Breast epithelium (tissue), 4 donors: ENCODE measurements at places on chromosomes 16 and 17. TPM values are rescaled to one million over a fixed set of nuclear protein-coding genes. Genes with fewer than 3 reads are reported as not detected.

Gene TLE7
- total RNA-seq: not detected

DNA sequence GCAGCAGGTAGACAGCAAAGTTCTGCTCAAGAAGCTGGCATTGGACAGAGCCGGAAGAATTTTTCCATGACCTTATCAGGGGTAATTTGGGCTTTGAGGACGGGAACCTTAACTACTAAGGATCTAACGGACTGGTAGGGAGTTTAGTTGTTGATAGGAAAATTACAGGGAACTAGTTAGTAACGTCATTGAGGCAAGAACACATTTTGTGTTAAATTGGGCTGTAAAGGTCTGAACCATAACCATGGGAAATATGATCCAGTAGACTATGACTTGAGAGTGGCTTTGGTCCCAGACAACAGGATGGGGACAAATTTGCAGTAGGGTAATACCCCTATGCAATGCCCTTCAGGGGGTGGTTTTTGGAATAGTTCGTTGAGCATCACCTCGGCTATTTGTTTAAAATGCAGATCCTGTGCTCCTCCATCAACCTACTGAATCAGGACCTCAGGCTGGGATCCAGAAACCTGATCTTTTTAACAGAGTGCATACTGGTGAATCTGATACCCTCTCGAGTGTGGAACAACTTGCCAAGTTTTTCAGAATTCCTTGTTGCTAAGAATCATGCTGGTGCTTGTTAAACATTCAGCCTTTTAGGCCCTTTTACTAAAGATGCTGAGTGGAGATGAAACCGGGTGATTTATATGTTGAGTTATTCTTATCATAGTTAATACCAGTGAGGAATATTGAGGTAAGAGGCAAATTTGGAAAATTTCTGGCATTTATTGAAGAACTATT lies 255.1 kb downstream of the MAP2K6 start:
- no peak overlapping the region for H3K4me3 ChIP-seq
- H3K4me1 ChIP-seq: no peaks in the 10 kb centered on the region
- H3K36me3 ChIP-seq: no peaks in the 10 kb centered on the region
- no peak for DNase-seq

DNA sequence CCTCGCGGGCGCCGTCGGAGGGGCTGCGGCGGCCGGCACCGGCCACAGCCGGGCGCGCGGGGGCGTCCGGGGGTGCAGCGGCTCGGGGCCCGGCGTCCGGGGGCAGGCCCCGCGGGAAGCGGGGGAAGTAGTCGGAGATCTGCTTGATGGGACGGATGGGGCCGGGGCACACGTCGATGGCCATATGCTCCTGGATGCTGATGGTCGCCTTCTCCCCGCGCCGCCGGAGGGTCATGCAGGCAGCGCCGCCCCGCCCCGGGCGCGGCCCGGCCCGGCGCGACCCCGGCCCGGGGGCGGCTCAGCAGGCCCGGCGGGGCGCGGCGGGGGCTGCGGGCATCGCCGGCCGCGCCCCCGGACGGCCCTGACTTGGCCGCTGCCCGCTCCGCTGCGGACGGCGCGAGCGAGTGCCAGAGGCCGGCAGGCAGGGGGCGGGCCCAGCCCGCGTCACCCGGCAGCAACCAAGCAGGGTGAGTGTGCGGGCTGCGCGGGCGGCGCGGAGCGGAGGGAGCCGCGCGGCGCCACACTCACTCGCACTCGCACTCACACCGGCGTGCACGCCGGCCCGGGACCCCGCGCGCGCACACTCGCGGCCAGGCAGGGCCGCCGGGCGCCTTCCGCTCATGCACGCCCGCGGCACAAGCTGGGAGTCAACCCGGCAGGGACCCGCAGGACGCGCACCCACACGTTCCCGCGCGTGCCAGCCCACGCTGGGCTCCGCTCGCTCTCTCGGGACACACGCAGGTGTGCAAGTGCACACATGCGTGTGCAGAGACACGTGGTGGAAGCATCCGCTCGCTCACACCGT lies at the start of gene DOC2B:
TSS of gene DOC2B (minus strand) at position 406 of the 805 bp plus-strand sequence. CDS start at position 235, 171 bp downstream.
- peak within 1 kb of the TSS; percentile 29 for H3K27ac ChIP-seq
- no peak for DNase-seq
- H3K4me1 ChIP-seq: no peaks in the 10 kb centered on the region
- no peaks in the 10 kb centered on the region for H3K36me3 ChIP-seq

GRCh38 chr16:47377154-47377553 lies 83.7 kb downstream of the ITFG1 start:
- no peak for DNase-seq
- H3K27ac ChIP-seq: no peak overlapping the region
- H3K4me3 ChIP-seq: no peak overlapping the region
- no peaks in the 10 kb centered on the region for H3K36me3 ChIP-seq
- H3K4me1 ChIP-seq: no peaks in the 10 kb centered on the region
- no peaks in the 10 kb centered on the region for H3K27me3 ChIP-seq

DNA sequence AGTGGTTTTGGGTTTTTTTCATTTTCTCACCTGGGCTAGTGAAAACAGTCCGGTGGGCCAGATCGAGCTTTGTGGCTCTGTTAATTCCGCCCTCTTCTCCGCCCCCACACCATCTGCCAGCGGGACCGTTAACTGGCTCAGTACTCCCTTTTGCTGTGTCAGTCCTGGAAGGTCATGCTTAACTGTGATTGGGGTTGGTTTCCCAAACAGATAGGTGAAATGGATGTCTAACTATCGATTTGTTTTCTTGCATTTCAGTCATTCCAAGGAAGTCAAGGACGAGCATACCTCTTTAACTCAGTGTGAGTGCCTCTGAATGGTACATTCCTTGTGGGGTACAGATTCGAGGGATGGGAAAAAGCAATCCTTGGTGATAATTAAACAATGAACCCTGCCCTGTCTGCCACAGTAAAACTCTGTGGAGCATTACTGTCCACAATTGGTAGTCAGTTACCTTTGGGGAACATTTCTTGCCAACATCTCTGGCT lies 56.7 kb downstream of the YPEL2 start:
- H3K27me3 ChIP-seq: no peaks in the 10 kb centered on the region
- H3K4me1 ChIP-seq: no peaks in the 10 kb centered on the region
- DNase-seq: no peak
